A549 treated with DMSO at 1 μM for 4 hours (cell line): ENCODE measurements at places on chromosomes 1 and 21. TPM values are rescaled to one million over a fixed set of nuclear protein-coding genes. Genes with fewer than 3 reads are reported as not detected.

The NUDT4B gene
- 0.43 to 3.0 TPM (median 1.2 TPM) in 5 replicates for total RNA-seq

The TNFSF4 gene
- total RNA-seq: 0.04 to 0.06 TPM (median 0.05 TPM) in 4 of 5 replicates, not detected in the other

The CASQ2 gene
- not detected in 5 replicates for total RNA-seq

The PLA2G2C gene
- total RNA-seq: not detected in 5 replicates

The LCE5A gene
- 0.31 TPM in 1 of 5 replicates, not detected in the others for total RNA-seq

The TFF1 gene
- 24.2 to 31.5 TPM (median 30.5 TPM) in 5 replicates for total RNA-seq

The SLC27A3 gene
- 1.1 to 2.0 TPM (median 1.4 TPM) in 5 replicates for total RNA-seq

The TNNT2 gene
- 0.13 to 0.34 TPM in 2 of 5 replicates, not detected in the others for total RNA-seq

The ARHGEF10L gene
- 5.7 to 7.8 TPM (median 6.8 TPM) in 5 replicates for total RNA-seq

The RASAL2 gene
- total RNA-seq: 19.2 to 25.4 TPM (median 21.6 TPM) in 5 replicates

The HES2 gene
- 2.1 to 4.3 TPM (median 3.1 TPM) in 5 replicates for total RNA-seq

The HNRNPCL2 gene
- total RNA-seq: not detected in 5 replicates

The ERICH3 gene
- total RNA-seq: not detected in 5 replicates

The TFF2 gene
- not detected in 5 replicates for total RNA-seq

The AGPAT3 gene
- 18.9 to 26.0 TPM (median 23.2 TPM) in 5 replicates for total RNA-seq

The FOXJ3 gene
- 18.7 to 22.6 TPM (median 20.6 TPM) in 5 replicates for total RNA-seq

The LHX8 gene
- total RNA-seq: 1.1 to 1.8 TPM (median 1.3 TPM) in 5 replicates
